ENCODE measurements at places on chromosomes 16 and 17. TPM values are rescaled to one million over a fixed set of nuclear protein-coding genes. Genes with fewer than 3 reads are reported as not detected.

DNA sequence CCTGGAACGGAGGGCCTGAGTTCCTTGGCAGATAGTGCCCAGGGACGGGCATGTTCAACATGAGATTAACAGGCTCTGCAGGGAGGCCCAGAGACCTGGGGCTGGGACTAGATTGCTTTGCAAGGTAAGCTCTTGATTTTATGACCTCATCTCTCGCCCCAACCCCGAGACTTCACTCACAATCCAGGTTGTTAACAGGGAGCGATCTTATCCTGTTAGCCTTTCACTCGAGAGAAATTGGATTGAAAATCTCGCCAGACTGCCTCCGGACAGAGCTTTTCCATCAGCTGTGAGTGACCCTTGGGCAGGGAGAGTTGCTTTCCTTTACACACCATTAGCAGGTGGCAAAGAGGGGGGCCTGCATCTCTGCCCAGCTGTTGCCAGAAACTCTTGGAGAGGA, 521.7 kb upstream of the EEF2KMT start:
- no peaks in the 10 kb centered on the region for H3K36me3 ChIP-seq
- H3K4me1 ChIP-seq = no peaks in the 10 kb centered on the region
- no peak overlapping the region for H3K27ac ChIP-seq
- DNase-seq = no peak
- H3K27me3 ChIP-seq = no peaks in the 10 kb centered on the region
- H3K4me3 ChIP-seq = no peak overlapping the region

DNA sequence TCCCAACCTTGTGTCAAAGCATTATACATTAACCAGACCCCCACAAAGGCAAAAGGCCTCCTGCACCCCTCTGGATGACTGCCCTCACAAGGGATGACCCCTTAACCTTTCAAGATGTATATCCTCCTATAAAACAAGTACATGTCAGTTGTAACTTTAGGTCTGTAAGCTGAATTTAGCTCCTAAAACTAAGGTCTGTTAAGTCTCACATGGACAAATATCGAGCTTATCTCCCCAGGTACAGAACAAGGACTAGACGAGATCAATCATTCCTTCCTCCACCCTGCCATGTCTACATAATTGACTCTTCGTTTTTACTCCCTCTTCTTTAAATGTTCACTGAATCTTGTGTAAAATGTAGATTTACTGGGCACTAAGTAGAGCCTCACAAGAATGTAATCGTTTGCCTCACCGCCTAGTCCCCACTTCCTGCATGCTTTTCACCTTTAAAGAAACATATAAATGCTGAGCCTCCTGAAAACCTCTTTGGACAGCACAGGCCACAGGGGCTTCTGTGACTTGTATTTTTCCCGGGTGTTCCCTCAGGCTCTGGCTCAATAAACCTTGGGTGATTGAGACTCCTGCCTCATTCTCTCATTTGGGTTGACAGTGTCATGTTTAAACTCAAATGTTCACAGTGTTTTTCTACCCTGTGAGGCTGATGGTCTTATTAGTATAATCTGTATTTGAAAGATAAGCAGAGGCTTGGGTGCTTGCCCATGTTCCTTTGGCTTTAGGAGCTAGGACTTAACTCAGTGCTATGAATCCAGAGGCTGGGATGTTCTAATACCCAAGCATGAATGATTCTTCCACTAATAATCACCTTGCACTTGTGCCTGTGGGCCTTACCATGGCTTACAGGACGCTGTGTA, 37.6 kb downstream of the MMD start:
- no peak for DNase-seq
- H3K27ac ChIP-seq = no peak overlapping the region
- H3K27me3 ChIP-seq = no peaks in the 10 kb centered on the region
- H3K4me3 ChIP-seq = no peak overlapping the region
- H3K36me3 ChIP-seq = no peaks in the 10 kb centered on the region

DNA sequence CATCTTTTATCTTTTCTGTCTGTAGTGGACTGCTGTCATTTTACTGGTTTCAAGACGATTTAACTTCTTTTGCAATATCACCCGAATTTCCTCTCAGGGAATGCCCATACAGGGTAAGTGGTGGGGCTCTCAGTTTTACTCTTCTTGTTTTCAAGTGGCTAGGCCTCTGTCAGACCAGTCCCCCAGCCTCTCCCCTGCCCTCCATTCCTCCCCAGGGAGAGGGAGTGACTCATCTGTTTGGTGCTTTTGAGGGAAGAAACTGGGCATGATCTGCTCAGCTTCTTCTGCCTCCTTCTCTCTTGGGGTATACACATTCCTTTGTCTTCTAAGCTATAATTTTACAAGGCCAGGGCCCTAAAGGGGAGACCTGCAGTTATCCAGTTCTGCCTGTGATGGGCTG, 332.0 kb downstream of the CBLN1 start:
- H3K4me3 ChIP-seq = no peak overlapping the region
- no peaks in the 10 kb centered on the region for H3K4me1 ChIP-seq
- no peaks in the 10 kb centered on the region for H3K27me3 ChIP-seq
- no peaks in the 10 kb centered on the region for H3K36me3 ChIP-seq
- DNase-seq = no peak

DNA sequence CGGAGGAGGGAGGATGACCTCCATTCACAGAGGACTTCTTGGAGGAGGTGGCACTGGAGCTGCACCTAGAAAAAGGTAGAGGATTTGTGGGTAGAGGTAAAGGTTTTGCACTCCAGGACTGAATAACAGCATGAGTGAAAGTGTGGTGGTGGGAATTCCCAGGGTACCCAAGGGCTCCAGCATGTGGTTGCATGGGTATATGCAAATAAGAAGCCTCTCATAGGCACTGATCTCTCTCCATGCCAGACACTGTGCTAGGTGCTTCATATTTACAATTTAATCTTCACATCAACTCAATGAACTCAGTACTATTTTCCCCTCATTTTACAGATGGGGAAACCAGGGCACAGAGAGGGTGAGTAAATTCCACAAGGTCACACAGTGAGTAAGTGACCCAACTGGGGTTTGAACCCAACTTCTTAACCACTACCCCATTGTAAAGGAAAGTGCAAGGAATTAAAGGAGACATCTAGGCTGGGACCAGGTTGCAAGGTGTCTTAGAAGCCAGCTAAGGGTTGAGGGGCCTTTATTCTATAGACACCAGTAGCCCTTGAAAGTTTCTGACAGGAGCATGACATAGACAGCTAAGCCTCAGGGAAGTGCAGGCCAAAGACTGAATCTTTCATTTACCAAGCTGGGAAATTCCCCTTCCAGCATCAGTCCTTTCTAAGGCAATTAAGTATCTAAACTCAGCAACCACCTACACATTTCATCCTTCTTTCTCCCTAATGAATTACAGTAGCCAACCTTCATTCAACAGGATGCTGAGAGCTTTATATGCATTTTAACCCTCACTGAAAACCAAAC, 21.3 kb downstream of the SCNN1B start:
- H3K36me3 ChIP-seq = no peaks in the 10 kb centered on the region
- no peaks in the 10 kb centered on the region for H3K4me1 ChIP-seq
- no peak overlapping the region for H3K4me3 ChIP-seq
- no peak for DNase-seq
- H3K27me3 ChIP-seq = no peaks in the 10 kb centered on the region
- H3K27ac ChIP-seq = no peak overlapping the region

DNA sequence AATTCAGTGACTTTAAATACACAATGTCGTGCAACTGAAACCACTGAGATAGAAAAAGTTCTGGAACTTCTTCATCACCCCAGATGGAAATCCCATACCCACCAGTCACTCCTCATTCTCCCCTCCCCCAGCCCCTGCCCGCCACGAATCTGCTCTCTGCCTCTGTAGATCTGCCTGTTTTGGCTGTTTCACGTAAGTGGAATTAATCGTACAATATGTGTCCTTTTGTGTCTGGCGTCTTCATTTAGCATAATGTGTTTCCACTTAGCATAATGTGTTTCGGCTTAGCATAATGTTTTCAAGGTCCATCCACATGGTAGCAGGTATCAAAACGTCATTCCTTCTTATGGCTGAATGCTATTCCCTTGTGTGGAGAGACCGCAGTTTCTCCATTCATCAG, 3.5 kb upstream of the SPPL2C start:
- no peak overlapping the region for H3K27ac ChIP-seq
- no peak overlapping the region for H3K4me3 ChIP-seq
- no peaks in the 10 kb centered on the region for H3K4me1 ChIP-seq
- DNase-seq = no peak
- peaks cover 16% of the 10 kb centered on the region for H3K27me3 ChIP-seq
- H3K36me3 ChIP-seq = no peaks in the 10 kb centered on the region

DNA sequence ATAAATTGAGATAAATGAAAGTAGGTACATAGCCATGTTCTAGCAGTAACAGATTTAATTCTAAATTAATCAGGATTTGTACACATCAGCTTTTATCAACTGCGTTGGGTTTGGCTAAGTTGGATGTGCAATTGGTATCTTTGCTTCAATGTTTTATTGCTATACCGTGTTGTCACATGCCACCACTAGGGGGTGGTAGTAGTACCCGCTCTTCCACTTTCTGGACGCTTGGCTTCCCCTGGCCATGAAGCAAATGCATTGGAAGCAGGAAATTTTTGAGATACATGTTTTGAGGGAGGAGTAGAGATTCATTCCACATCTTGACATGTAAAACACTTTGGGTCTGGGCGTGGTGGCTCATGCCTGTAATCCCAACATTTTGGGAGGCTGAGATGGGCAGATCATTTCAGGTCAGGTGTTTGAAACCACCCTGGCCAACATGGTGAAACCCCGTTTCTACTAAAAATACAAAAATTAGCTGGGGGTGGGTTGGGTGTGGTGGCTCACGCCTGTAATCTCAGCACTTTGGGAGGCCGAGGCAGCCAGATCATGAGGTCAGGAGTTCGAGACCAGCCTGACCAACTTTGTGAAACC, 58.6 kb downstream of the EMP2 start:
- H3K4me1 ChIP-seq = no peaks in the 10 kb centered on the region
- peak; percentile 69 for DNase-seq
- H3K36me3 ChIP-seq = no peaks in the 10 kb centered on the region

DNA sequence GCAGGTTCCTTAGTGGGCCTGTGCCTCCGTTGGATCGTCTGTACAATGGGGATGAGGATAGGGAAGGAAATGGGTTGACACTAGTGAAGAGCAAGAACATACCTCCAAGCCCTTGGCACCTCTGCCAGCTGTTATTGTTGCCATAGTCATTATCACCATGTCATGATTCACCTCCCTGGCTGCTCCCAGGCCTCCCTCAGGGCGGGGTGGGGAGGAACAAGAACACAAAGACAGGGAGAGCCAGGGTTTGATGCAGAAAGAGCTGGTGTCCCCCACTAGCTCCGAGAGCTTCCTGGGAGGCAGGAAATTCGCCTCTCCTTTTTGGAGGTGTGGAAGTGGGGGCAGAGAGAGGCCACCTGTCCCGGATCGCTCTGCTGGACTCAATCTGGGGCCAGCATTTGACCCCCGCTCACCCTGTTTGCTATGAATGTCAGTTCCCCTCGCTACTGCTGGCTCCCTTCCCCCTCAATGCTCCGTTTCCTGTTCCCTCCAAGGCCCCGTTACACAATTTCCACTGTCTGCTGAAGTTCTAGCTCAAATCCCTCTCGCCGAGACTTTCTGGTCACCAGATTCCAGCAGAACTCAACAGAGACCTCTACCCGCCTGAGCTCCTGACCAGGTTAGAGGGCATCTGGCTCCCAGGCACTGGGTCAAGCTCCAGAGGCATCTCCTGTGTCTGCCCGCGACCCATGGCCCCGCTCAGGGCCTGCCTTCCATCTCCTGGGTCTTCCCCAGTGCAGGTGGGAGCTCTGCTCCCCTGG, 9.1 kb downstream of the TIMP2 start:
- H3K36me3 ChIP-seq = no peaks in the 10 kb centered on the region
- H3K27ac ChIP-seq = peak overlapping the region; percentile 96
- no peaks in the 10 kb centered on the region for H3K4me1 ChIP-seq
- no peak overlapping the region for H3K4me3 ChIP-seq

DNA sequence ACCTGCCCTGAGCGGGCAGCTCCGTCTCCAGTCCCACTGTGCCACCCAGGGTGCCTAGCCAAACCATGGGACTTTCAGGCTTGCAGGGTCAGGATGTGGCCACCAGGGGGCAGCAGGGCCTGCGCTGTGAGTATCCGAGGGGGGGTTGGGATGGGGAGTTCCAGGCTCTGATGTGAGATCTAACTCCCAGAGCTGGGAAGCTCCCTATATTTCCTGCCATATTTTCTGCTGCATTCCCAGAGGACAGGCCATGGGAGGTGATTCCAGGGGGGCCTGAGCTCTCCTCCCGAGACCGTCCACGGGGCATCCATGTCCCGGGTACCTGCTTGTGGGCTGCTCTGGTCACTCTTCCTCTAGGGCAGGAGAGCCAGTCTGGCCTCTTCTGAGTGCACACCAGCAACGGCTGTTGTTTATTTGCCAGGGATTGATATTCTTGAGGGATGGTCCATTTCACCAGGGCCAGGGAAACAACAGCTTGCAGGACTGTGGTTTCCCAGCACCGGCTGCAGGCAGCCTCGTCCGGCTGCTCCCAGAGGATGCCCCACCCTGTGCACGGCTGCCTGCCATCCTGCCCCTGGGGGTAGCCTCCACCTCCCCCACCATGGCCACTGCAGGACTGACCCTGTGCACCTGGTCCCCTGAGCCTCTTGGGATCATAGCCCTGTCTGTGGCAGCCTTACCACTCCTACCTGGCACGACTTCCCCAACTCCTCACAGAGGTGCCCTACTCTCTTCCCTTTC, 1.2 kb downstream of the GPR142 start:
- H3K27ac ChIP-seq = no peak overlapping the region
- DNase-seq = peak; percentile 60
- H3K27me3 ChIP-seq = no peaks in the 10 kb centered on the region

GRCh38 chr17:45265821-45266220, 3.9 kb upstream of the SPATA32 start:
- peaks cover 7% of the 10 kb centered on the region for H3K4me1 ChIP-seq
- H3K27ac ChIP-seq = no peak overlapping the region
- H3K4me3 ChIP-seq = no peak overlapping the region
- no peaks in the 10 kb centered on the region for H3K36me3 ChIP-seq
- H3K27me3 ChIP-seq = no peaks in the 10 kb centered on the region

DNA sequence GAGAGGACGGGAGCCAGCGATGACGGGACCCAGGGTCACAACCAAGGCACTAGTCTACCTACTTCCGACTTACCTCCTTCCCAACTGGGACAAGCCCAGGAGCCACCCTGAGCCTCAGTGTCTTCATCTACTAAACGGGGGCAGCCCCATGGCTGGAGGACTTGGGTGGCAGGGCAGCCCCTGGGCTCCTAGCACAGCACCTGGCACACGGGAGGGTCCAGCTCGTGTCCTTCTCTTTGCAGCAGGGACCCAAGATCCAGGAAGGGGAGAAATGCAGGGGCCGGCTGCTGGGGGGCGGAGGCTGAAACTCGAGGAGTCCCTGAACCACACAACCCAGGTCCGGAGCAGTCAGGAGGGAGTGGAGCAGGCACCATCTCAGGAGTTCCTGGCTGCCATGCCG, 63.2 kb downstream of the ABR start:
- H3K4me3 ChIP-seq = no peak overlapping the region
- no peaks in the 10 kb centered on the region for H3K4me1 ChIP-seq
- H3K36me3 ChIP-seq = no peaks in the 10 kb centered on the region
- no peak for DNase-seq

GRCh38 chr17:36505171-36505570, 18.7 kb downstream of the ZNHIT3 start:
- peaks cover 14% of the 10 kb centered on the region for H3K36me3 ChIP-seq
- H3K27me3 ChIP-seq = no peaks in the 10 kb centered on the region
- no peak overlapping the region for H3K4me3 ChIP-seq
- H3K4me1 ChIP-seq = no peaks in the 10 kb centered on the region
- H3K27ac ChIP-seq = no peak overlapping the region
- no peak for DNase-seq

GRCh38 chr17:66691644-66692420, 143.1 kb upstream of the CACNG5 start:
- no peaks in the 10 kb centered on the region for H3K27me3 ChIP-seq
- no peak overlapping the region for H3K4me3 ChIP-seq
- H3K27ac ChIP-seq = peak overlapping the region; percentile 25
- DNase-seq = peak; percentile 52
- peaks cover 18% of the 10 kb centered on the region for H3K36me3 ChIP-seq

Gene DNAI2
- not detected for total RNA-seq

Gene ABCC12
- not detected for total RNA-seq

Gene KRT31
- total RNA-seq = not detected

Gene ARHGDIG
- total RNA-seq = not detected

Gene MRPL58
- 48.7 TPM for total RNA-seq

Gene ALOX12
- not detected for total RNA-seq
